ENCODE measurements at places on chromosomes 3 and 15. TPM values are rescaled to one million over a fixed set of nuclear protein-coding genes. Genes with fewer than 3 reads are reported as not detected.

GRCh38 chr15:34047893-34048775 is 9.1 kb upstream of the AVEN start:
- DNase-seq: no peak

DNA sequence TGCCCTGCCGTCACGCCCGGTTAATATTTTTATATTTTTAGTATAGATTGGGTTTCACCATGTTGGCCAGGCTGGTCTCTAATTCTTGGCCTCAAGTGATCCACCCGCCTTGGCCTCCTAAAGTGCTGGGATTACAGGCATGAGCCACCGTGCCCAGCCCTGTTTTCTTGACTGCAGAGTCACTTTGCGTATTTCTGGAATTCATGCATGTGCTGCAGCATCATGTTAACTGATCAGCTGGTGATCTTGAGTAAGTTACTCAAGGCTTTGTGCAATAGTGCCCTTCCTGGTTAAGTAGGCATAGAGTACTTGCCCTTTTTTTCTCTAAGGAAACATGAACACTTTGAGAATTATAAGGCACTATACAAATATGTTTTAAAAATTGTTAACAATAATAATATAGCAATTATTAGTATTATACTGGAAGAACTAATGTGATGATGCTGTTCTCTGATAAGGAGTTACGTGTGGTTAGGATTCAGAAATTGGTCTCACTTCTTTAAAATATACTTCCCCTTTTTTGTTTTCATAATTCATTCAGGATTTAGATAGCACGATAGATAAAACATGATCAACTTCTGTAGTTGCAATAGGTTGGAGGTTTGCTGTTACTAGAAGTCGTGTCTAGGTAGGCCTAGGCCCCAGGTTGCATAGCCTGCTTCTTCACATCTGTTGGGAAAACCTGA is 33.6 kb downstream of the GPR171 start:
- no peak for DNase-seq

DNA sequence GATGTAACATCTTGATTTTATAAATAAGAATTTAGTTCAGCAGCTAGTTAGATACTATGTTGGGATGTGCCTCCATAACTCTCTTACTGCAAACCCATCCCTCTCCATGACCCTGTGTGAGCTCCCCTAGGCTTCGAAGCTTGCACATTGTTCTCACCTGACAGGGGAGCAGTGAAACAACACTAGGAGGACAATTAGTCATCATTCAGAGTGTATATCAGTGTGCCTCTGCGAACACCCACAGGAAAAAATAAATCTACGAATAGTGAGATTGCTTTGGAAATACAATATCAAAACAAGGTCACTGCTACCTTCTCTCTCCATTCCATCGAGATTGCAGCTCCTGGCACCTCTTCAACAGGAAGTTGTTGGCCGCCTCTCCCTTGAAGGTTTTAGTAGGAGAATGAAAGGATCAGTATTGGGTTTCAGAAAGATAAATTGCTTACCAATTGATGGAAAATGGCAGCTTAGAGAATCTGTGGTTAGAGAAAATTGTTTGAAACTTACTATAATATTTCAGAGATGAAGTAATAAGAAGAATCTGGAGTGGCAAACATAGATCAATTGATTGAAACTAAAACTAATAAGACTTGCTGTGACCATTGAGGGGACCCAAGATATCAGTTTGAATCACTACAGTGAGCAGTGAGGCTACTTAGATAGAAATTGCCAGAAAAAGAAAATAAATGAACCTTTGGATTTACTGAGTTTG is 103.2 kb downstream of the CHL1 start:
- no peak for DNase-seq

GRCh38 chr3:8482960-8483665 is 18.5 kb upstream of the LMCD1 start:
- DNase-seq: no peak

DNA sequence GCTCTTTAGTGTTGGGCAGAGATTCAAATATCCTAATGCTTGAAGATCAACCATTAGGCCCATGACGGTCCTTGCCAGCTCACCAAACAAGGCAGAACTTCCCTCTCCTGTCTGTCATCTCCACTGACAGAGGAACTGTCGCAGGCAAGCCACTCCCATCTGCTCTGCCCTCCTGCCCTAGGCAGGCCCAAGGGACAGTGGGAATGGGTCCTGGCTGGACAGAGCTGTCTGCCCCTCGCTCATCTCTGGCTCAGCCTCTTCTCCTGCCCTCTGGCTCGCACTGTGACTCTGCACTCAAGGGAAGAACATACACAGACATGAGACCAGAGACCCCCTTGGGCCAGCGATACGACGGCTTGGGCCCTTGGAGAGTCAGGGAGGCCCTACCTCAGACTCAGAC is 7.6 kb upstream of the MUSTN1 start:
- DNase-seq: no peak

The SLC25A20 gene
- 12.7 TPM for total RNA-seq

The MRPS11 gene
- 27.5 TPM for total RNA-seq

The CALML4 gene
- 3.8 TPM for total RNA-seq

The EIF4G1 gene
- 236 TPM for total RNA-seq
